ENCODE measurements at places on chromosomes 4 and X.

- no peak for DNase-seq
Observed at GRCh38 chr4:36921476-36922216, 322.9 kb upstream of the NWD2 start.

DNA sequence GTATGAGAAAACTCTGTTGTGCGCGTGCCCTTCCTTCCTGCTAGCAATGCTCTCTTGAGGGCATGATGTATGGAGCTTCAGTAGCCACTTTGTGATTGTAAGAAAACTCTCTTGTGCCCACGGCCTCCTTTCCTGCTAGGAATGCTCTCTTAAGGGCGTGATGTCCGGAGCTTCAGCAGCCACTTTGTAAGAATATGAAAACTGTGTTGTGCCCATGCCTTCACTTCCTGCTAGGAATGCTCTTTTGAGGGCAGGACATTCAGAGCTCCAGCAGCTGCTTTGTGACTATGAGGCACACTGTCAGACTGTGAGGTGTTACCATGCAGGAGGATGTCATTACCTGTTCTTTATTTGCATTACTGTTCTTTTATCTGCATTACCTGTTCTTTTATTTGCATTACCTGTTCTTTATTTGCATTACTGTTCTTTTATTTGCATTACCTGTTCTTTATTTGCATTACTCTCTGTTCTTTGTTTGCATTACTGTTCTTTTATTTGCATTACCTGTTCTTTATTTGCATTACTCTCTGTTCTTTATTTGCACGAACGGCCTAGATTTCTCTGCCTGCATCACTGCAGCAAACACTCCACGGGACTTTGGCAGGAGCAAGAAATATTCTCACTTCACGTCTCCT, 166.7 kb downstream of the CRLF2 start:
- no peak for DNase-seq

DNA sequence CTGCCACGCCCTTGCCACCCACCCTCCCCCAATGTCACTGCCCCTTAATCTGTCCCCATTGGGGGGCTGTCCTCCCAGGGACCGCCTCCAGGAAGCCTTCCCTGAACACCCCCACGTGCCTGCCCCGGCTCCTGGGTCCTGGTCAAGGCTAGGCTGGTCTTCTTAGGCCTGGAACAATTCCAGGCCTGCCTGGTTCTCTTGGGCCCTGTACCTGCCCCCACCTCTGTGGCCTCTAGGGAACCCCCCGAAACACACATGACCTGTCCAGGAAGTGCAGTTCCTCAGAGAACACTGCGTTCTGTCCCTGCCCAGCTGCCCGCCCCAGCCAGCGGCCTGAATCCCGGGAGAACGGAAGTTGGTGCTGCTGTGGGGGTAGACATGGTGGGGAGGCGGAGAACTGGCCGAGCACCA, 5.1 kb downstream of the MXD4 start:
- peak; percentile 11 for DNase-seq

GRCh38 chr4:99894998-99895397, 771 bp upstream of the LAMTOR3 start:
- DNase-seq, result no peak

- DNase-seq, result no peak
Observed at GRCh38 chrX:73481521-73481920, 34.7 kb downstream of the CDX4 start.

DNA sequence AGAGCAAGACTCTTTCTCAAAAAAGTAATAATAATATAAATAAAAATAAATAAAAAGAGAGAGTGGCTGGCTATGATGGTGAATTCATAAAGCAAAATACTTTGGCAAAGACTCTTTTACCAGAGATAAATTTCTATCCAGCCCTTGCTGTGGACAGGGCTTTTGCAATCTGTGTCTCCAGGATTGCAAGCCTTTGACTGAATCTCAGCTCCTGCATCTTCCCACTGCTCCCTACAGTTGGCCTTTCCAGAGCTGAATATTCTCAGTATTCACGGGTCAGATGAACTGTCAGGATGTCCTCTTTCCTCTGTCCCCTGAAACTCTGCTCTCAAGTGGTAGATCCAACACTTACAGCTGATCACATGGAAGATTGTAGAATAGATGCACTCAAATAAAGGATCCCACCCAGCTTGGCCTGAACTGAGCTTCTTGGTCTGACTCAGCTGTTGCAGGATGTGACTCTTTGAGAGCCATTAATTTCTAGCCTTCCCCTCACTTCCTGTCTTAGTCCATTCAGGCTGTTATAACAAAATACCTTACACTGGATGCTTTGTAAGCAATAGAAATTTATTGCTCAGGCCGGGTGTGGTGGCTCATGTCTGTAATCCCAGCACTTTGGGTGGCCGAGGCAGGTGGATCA, 123.4 kb upstream of the GUCY1A1 start:
- DNase-seq, result no peak

DNA sequence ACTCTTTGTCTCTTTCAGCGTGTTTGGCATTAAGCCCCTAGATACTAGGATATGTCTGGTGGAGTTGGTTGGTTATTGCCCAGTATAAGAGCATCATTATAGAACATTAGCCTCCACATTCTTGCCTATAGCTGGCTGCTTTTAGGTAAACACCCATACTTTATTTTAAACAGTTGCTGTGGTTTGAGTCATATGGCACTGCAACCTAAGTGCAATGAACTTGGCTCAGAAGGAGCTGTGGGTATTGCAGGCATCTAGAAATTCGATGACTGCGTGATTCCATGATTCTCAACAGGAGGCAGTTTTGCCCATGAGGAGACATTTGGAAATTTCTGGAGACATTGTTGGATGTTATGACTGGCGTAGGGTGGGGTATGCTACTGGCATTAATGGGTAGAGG, 49.5 kb downstream of the DCLK2 start:
- DNase-seq, result no peak

- DNase-seq, result no peak
Observed at GRCh38 chr4:75087416-75087815, 154.5 kb downstream of the PARM1 start.

GRCh38 chr4:121280425-121280824, 100.4 kb downstream of the QRFPR start:
- DNase-seq, result no peak

- no peak for DNase-seq
Observed at GRCh38 chrX:50707405-50707804, 106.6 kb downstream of the SHROOM4 start.

GRCh38 chrX:107687445-107687844, 59.1 kb downstream of the PRPS1 start:
- no peak for DNase-seq

- no peak for DNase-seq
Observed at GRCh38 chr4:133127500-133127899, 21.6 kb upstream of the PCDH10 start.

DNA sequence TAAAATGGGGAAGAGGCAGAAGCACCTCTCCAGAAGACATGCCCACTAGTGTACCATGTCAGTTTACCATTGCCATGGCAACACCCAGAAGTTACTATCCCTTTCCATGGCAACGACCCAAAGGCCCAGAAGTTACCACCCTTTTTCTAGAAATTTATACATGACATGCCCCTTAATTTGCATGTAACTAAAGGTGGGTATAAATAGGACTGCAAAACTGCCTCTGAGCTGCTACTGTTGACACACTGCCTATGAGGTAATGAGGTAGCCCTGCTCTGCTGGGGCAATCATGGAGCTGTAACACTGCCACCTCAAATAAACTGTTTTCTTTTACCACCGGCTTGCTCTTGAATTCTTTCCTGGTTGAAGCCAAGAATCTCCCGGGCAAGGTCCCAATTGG, 13.9 kb upstream of the BEX4 start:
- DNase-seq, result no peak

- DNase-seq, result no peak
Observed at GRCh38 chr4:143343276-143343831, 6.7 kb downstream of the GAB1 start.

DNA sequence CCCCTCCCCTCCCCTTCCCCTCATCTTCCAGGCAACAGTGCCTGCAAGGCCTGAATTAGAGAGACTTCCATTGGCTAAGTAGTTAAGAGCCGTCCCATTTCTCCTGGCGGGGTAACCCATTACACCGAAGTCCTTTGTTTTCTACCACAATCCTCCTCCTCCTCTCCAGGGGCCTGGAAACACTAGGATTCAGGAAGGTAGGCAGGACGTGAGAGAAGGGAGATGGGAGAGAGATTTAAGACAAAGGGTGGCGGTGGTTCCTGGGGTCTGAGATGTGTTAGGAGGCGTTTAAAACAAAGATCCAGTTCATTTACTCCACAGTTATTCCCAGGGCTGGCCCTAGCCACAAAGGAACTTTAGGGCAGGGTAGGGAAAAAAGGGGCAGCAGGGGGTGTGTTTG, 28.0 kb downstream of the NYX start:
- DNase-seq, result no peak

DNA sequence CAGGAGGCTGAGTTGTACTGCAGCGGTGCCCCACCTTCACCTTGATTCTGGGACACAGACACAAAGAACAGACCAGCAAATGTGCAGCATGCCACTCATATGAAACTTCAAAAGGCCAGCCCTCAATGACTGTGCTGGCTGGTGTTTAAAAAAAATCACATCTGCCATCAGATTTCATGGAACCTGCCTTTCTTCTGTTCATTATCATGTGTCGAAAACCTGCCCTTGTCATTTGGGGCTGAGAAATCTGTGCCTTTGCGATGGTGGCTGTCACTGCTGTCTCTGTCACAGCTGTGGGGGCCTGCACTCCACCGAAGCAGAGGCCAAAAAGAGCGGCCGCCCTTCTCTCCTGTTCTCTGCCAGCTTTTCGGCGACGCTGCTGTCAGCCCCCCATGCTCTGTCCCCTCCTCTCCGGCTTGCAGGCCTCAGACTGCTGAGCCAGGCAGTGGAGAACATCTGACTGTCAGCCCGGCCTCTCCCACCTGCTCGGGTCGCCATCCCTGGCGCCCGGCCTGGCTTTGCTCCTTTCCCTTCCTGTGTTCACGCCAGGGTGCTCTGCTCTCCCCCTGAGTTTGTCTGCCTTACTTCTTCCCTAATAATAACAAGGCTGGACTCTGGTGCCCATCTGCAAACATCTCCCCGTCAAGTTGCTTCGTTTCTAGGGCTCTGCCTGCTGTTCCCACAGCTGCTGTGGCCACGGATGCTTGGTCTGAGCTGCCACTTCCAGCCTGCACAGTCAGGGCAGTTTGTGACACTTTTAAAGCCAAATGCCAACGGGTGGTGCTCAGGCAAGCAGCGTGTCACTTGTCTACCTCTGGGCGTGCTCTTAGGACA, 355.2 kb downstream of the UNC5C start:
- DNase-seq, result no peak

DNA sequence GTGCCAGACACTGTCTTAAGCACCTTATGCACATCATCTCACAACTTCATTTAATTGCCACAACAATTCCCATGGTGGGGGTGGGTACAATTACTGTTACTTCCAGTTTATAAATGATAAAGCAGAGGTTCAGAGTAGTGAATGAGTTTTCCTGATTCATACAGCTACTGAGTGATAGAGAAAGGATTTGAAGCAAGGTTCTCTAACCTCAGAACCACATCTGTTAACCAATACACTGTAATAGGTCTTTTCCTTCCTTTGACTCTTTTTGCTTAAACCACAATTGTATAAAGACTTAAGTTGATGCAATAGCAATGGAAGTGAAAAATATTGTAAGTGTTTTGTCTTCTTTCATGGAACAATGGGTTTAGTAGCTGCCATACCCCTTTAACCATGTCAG, 43.5 kb upstream of the PAK3 start:
- DNase-seq, result no peak

GRCh38 chrX:121456315-121456714, 408.9 kb downstream of the GLUD2 start:
- no peak for DNase-seq

- no peak for DNase-seq
Observed at GRCh38 chr4:90495936-90496335, 368.7 kb downstream of the CCSER1 start.

- DNase-seq, result no peak
Observed at GRCh38 chr4:155837203-155837796, 28.8 kb downstream of the ASIC5 start.

DNA sequence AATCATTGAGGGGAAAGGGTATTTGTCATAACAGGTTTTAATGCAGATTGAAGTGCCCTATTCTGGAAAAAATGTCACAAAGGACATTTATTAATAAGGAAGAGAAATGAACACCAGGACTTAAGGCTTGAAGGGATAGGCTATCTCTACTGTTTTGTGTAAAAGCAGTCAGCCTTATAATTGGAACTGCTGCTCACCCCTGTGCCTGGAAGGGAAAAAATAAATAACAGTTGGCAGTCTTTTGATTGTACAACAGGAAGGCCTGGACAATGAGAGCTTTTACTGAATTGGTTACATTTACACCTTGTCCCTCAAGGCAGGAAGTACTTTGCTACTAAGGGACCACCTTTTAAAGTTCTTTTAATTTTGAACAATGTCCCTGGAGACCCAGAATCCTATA, 17.8 kb upstream of the MAGED4 start:
- no peak for DNase-seq

- DNase-seq, result no peak
Observed at GRCh38 chrX:79466636-79467035, 99.5 kb upstream of the ITM2A start.

GRCh38 chr4:6891436-6892170, 18.0 kb upstream of the TBC1D14 start:
- DNase-seq, result no peak

- no peak for DNase-seq
Observed at GRCh38 chr4:155703486-155704247, 37.0 kb downstream of the GUCY1A1 start.

- DNase-seq, result no peak
Observed at GRCh38 chr4:112854420-112854819, 195.0 kb upstream of the ANK2 start.

DNA sequence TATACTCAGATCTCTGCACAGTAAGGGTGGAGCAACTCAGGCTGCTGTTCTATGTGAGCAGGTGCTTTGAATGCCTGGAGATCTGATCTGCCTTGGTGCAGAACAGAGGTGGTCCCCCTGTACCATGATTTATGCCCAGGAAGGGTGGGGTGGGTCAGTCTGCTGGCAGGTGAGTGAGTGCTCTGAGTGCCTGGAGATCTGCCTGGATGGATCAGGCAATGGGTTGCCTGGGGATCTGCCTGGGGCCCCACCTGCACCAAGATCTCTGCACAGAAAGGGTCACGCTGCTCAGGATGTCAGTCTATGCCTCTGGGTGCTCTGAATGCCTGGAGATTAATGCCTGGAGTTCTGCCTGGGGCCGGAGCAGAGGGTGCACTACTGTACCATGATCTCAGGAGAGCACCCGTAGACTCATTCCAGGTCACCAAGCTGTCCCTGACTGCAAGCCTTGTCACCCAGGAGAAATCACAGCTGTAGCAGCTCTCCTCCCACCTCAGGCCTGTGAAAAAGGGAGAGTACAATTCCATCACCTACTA, 342.9 kb downstream of the GBA3 start:
- DNase-seq, result no peak

DNA sequence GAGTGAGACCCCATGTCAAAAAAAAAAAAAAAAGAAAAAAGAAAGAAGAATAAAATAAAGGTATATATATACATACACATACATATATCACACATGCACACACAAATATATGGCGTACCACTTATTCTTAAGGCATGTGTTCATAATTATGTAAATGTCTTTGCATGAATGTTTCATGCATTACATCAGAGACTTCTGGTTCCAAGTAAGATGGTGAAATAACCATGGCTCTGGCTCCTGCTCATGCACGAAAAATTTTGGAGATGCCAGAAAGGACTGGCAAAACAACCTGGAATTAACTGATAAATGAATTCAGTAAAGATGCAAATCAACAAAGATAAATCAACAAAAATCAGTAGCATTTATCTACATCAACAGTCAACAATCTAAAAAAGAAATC, 19.7 kb upstream of the FHIP1A start:
- DNase-seq, result no peak
